Upper lobe of right lung (tissue), 1 donor: ENCODE measurements at places on chromosomes 7 and 10. TPM values are rescaled to one million over a fixed set of nuclear protein-coding genes. Genes with fewer than 3 reads are reported as not detected.

GRM8 gene
- not detected for total RNA-seq

NPFFR1 gene
- 1.1 TPM for total RNA-seq

GRCh38 chr10:96756111-96756903 lies 36.0 kb upstream of the PIK3AP1 start:
- no peak for DNase-seq
- no peaks in the 10 kb centered on the region for H3K27me3 ChIP-seq
- H3K4me3 ChIP-seq = no peak overlapping the region
- H3K36me3 ChIP-seq = no peaks in the 10 kb centered on the region
- H3K4me1 ChIP-seq = no peaks in the 10 kb centered on the region
- H3K27ac ChIP-seq = no peak overlapping the region

GRCh38 chr7:3338161-3338560 lies 37.1 kb downstream of the SDK1 start:
- H3K4me1 ChIP-seq = no peaks in the 10 kb centered on the region
- no peak for DNase-seq
- no peak overlapping the region for H3K27ac ChIP-seq
- H3K27me3 ChIP-seq = peaks cover 3% of the 10 kb centered on the region
- no peak overlapping the region for H3K4me3 ChIP-seq

GRCh38 chr10:79238158-79238520 lies 109.1 kb upstream of the PPIF start:
- H3K27me3 ChIP-seq = no peaks in the 10 kb centered on the region
- peaks cover 77% of the 10 kb centered on the region for H3K4me1 ChIP-seq
- DNase-seq = no peak
- peaks cover 6% of the 10 kb centered on the region for H3K36me3 ChIP-seq

DNA sequence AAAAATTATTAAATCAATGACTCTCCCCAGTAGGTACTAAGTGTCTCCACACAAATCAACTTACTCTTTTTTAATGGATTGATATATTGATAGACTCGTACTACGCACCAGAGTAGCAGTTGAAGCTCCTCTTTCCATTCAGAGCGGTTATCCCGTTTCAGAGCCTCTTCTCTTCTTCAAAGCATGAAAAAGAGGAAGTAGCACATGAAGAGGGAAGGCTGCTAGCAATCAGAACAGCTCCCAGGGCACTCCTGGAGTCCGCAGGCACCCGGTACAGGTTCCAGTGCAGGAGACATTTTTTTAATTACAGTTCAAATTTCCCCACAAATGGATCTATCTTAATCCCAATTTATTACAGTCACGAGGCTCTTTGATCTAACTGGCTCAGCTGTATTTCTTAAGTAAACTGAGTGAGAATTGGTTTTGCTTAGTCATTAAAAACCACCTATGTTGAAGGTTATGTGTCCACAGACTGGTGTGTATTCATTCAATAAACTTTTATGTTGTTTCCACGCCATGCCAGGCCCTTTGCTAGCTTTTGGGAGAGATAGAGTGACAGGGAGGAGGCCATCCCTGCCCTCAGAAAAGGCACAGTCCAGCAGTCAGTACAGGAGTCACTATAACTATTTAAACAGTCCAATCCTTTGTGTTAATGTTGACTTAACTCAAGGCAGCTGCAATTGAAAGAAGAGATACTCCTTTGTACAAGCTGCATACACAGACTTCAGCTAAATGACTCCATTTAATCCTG lies 32.1 kb upstream of the CALN1 start:
- no peak overlapping the region for H3K27ac ChIP-seq
- H3K4me3 ChIP-seq = no peak overlapping the region
- H3K27me3 ChIP-seq = peaks cover 6% of the 10 kb centered on the region
- H3K36me3 ChIP-seq = no peaks in the 10 kb centered on the region
- no peak for DNase-seq

ECHS1 gene
- total RNA-seq = 55.8 TPM

CPVL gene
- total RNA-seq = 31.9 TPM

DNA sequence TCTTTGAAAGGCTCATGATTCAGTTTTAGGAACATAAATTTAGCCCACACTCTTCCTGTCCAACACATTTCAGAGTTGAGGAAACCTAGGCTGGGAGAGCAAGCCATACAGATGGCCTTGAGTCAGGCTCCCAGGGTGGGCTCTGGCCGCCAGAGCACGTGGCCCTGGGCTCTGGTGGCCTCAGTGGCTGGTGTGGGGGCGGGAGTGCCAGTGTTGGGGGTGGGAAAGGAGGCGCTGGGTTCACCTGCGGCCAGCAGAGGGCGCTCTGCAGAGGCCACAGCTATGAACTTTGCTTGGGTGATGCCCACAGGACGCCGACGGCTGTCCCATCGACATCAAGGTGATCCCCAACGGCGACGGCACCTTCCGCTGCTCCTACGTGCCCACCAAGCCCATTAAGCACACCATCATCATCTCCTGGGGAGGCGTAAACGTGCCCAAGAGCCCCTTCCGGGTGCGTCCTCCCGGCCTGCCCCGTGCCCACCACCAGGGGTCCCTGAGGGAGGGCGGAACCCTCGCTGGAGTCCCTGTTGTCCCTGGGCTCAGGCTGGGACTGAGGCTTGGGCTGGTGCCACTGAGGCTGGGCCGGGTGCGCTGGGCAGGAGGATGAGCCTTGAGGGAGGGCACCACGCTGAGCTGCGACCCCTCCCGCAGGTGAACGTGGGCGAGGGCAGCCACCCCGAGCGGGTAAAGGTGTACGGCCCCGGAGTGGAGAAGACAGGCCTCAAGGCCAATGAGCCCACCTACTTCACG lies 11.9 kb downstream of the FLNC start:
- no peak overlapping the region for H3K27ac ChIP-seq
- H3K4me1 ChIP-seq = no peaks in the 10 kb centered on the region
- no peak overlapping the region for H3K4me3 ChIP-seq
- no peaks in the 10 kb centered on the region for H3K27me3 ChIP-seq

- no peak overlapping the region for H3K4me3 ChIP-seq
- no peaks in the 10 kb centered on the region for H3K27me3 ChIP-seq
- no peaks in the 10 kb centered on the region for H3K4me1 ChIP-seq
- H3K36me3 ChIP-seq = no peaks in the 10 kb centered on the region
Measured at GRCh38 chr10:78433766-78434535, 400.3 kb downstream of the RPS24 start.

GRCh38 chr7:91420606-91421005 lies 156.4 kb downstream of the FZD1 start:
- H3K4me3 ChIP-seq = no peak overlapping the region
- H3K27me3 ChIP-seq = no peaks in the 10 kb centered on the region
- DNase-seq = no peak
- no peaks in the 10 kb centered on the region for H3K36me3 ChIP-seq
- H3K4me1 ChIP-seq = no peaks in the 10 kb centered on the region

DNA sequence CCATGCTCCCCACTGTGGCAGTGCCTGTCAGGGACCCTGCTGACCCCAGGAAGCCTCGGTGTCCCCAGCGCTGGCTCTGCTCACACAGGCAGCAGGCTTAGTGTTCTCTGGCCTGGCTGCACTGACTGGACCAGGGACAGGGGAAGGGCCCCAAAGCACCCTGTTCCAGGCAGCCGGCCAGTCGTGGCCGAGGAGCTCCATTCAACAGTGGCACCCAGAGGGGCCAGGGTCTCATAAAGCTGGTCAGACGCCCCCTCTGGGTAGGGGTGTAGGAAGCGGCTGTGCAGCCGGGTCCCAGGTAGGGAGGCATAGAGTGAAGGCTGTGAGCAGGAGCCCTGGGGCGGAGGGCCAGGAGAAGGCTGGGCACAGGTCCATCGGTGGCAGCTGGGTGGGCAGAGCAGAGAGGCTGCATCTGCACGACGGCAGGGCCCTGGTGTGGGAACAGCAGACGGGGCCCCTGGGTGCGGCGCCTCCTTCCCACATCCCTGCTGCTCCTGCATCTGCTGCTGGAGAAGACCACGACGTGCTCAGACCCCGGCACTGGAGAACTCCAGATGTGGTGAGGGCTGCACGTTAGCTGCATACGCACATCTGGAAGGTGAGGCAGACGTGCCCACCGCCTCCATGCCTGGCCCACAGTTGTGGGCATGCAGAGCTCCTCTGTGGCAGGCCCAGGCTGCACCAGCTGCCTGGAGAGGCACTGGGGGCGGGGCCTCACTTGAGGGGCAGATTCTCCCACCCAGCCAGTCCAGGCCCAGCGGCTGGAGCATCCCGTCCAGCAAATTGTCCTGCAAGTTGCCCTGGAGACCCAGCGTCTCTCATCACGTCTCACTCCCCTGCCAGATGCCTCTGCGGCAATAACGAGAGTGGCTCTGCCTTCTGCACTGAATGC lies 25.1 kb downstream of the MNX1 start:
- no peaks in the 10 kb centered on the region for H3K4me1 ChIP-seq
- H3K27ac ChIP-seq = no peak overlapping the region
- H3K36me3 ChIP-seq = no peaks in the 10 kb centered on the region
- no peak overlapping the region for H3K4me3 ChIP-seq

ECHDC3 gene
- total RNA-seq = 39.4 TPM

DNA sequence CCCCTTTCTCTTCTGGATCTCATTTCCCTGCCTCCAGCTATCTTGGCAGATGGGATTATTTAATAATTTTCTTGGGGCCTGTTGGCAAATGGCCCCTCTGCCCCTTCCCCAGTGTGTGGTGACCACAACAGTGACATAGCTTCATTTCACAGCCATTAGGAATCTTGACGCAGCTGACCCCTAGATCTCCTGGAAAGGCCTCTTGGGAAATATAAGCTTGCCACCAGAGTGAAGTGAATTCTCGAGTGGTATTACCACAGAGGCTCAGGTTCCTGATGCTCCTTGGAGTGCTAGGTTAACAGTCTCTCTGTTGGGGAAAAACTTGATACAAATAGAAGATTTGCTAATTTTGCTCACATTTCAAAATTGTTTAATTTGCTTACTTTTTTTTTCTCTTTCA lies 57.8 kb downstream of the AUTS2 start:
- peaks cover 41% of the 10 kb centered on the region for H3K4me1 ChIP-seq
- no peak overlapping the region for H3K4me3 ChIP-seq
- no peaks in the 10 kb centered on the region for H3K27me3 ChIP-seq
- no peaks in the 10 kb centered on the region for H3K36me3 ChIP-seq
- no peak overlapping the region for H3K27ac ChIP-seq

GRCh38 chr7:86643561-86644281 lies at the start of gene GRM3:
Gene GRM3, plus strand, starts transcription at chr7:86643909. Its CDS starts 121,237 bp downstream, at chr7:86765146.
- H3K27me3 ChIP-seq = peaks cover 39% of the 10 kb centered on the region
- no peak for DNase-seq
- H3K27ac ChIP-seq = no peak within 1 kb of the TSS
- no peaks in the 10 kb centered on the region for H3K36me3 ChIP-seq

DNA sequence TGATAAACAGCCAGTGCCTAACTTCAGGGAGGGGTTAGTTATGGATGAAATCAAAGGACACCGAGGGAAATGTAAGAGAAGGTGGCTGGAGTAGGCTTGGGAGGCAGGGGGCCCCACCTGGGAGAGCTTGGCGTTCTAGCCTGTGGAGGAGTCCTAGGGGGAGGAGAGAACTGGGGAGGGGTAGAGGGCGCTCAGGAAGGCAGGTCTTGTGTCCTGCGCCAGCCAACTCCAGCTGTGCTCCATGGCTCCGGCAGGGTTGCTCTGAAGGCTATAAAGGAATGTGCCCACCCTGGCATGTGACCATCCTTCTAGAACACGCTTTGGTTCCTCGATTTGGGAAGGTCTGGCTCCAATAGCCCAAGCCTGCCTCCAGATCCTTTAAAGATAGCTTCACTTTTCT lies 96.3 kb downstream of the SEC61G start:
- no peak overlapping the region for H3K27ac ChIP-seq
- H3K4me3 ChIP-seq = no peak overlapping the region
- H3K4me1 ChIP-seq = no peaks in the 10 kb centered on the region
- H3K27me3 ChIP-seq = peaks cover 38% of the 10 kb centered on the region
- DNase-seq = no peak
- no peaks in the 10 kb centered on the region for H3K36me3 ChIP-seq

GRCh38 chr7:29076631-29077030 lies 69.7 kb downstream of the CPVL start:
- H3K4me1 ChIP-seq = no peaks in the 10 kb centered on the region
- H3K36me3 ChIP-seq = no peaks in the 10 kb centered on the region
- no peak for DNase-seq
- H3K27me3 ChIP-seq = no peaks in the 10 kb centered on the region

SPDYE2 gene
- not detected for total RNA-seq

MALRD1 gene
- total RNA-seq = 7.0 TPM

GRCh38 chr10:30093303-30093950 lies 34.0 kb upstream of the JCAD start:
- no peak overlapping the region for H3K4me3 ChIP-seq
- H3K4me1 ChIP-seq = no peaks in the 10 kb centered on the region
- H3K36me3 ChIP-seq = no peaks in the 10 kb centered on the region
- no peaks in the 10 kb centered on the region for H3K27me3 ChIP-seq

DNA sequence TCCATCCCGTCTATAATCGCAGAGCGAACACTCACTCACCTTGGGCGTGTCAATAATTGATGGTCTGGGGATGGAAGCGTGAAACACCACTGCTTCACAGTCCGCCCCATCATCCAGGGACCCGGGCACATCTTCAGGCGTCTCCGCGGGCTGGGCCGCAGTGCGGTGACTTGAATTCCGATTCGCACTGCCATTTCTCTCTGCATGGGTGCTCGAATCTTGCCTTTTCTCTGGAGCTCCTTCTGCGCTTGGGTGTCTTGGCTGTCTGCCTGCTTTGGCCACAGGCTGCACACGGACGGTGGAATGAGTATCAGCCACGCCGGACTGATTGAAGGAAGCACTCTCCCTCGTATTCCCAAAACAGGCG lies 500 bp downstream of the FAM107B start:
- H3K36me3 ChIP-seq = no peaks in the 10 kb centered on the region
- no peak overlapping the region for H3K4me3 ChIP-seq
- H3K27me3 ChIP-seq = no peaks in the 10 kb centered on the region
- DNase-seq = no peak
- H3K4me1 ChIP-seq = peaks cover 10% of the 10 kb centered on the region

GRCh38 chr7:24441314-24442027 lies 131.8 kb upstream of the PALS2 start:
- no peak for DNase-seq
- H3K36me3 ChIP-seq = no peaks in the 10 kb centered on the region
- H3K4me1 ChIP-seq = no peaks in the 10 kb centered on the region
- H3K4me3 ChIP-seq = no peak overlapping the region

KAT6B gene
- total RNA-seq = 45.4 TPM

GRCh38 chr10:33335801-33336581 lies 1.5 kb upstream of the NRP1 start:
- H3K4me3 ChIP-seq = peak overlapping the region; percentile 85
- DNase-seq = peak; percentile 83
- H3K36me3 ChIP-seq = no peaks in the 10 kb centered on the region
- peaks cover 6% of the 10 kb centered on the region for H3K4me1 ChIP-seq
- peak overlapping the region; percentile 95 for H3K27ac ChIP-seq
- H3K27me3 ChIP-seq = no peaks in the 10 kb centered on the region

DNA sequence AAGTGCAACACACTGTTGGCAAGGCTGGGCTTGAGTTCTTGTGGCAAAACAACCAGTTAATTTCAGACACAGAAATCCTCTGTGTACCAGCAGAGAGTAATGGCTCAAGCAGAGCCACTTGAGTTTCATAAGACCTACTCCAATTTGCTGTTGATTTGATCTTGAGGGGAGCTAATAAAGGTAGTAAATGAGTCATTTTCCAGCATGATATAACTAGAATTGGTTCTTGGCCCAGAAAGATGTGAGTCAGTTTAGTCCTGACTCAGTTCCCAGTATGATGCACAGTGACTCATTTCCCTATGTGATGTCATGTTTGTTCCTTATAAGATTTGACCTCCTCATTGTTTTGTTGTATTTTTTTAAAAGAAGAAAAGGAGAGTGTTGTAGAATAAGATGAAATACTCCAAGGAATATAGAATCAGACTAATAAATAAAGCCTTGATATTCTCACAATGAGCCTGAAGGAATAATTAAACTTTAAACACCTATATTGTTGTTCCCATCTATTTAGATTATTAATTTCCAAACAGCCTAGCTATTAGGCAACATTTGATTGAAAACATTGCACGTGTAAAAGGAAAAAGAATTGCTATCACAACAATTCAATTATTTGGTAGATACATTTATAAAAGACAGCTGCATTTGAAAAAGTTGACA lies 186.2 kb downstream of the REEP3 start:
- no peak overlapping the region for H3K4me3 ChIP-seq
- DNase-seq = no peak
- H3K27ac ChIP-seq = peak overlapping the region; percentile 5
- peaks cover 30% of the 10 kb centered on the region for H3K4me1 ChIP-seq
